ENCODE measurements at places on chromosomes 5 and 9.

GRCh38 chr5:172773481-172774469 is 2.8 kb upstream of the DUSP1 start:
- peaks cover 69% of the 10 kb centered on the region for H3K4me1 ChIP-seq
- H3K27ac ChIP-seq = peak overlapping the region; percentile 57
- peaks cover 4% of the 10 kb centered on the region for H3K36me3 ChIP-seq
- no peaks in the 10 kb centered on the region for H3K27me3 ChIP-seq
- no peak for DNase-seq

DNA sequence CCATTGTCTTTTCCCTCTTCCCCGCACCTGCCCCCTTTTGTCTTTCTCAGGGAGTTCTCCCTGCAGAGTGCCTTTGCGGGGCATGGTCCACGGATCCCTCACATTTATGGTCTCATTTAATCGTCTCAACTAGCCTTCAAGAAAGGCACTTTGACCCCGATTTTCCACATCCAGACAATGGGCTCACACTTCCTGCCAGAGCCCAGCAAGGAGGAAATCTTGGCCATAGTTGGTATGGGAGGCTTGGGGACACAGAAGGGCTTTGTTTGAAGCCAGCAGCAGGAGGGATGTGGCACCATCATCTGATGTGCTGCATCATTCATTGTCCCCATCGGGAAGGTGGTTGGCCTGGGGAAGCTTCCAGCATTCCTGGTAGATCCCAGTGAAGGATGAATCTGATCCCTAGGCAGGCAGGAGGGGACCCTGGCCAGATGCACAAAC is 24.9 kb downstream of the GSN start:
- peaks cover 9% of the 10 kb centered on the region for H3K4me1 ChIP-seq
- H3K27ac ChIP-seq = no peak overlapping the region
- no peaks in the 10 kb centered on the region for H3K36me3 ChIP-seq
- DNase-seq = no peak

DNA sequence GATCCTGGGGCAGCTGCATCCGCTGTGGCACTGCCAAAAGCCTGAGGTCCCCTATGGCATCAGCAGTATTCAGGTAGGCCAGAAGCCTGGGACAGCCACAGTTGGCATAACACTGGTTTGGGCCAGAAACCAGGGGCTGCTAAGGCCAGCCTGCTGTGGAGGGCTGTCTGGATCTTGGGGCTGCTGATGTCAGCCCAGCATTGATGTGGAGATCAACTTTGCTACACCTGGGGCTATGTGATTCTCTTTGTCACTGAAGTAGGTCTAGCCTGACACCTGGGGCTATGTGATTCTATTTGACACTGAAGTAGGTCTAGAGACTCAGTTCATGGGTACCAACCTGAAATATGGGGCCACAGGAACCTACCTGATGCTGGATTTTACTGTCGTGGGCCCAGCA is 411.5 kb downstream of the RASEF start:
- DNase-seq = no peak
- no peaks in the 10 kb centered on the region for H3K27me3 ChIP-seq
- no peak overlapping the region for H3K4me3 ChIP-seq
- H3K36me3 ChIP-seq = no peaks in the 10 kb centered on the region
- H3K4me1 ChIP-seq = no peaks in the 10 kb centered on the region

GRCh38 chr5:108579236-108579635 is 168.5 kb upstream of the FER start:
- DNase-seq = no peak
- no peaks in the 10 kb centered on the region for H3K4me1 ChIP-seq
- H3K27ac ChIP-seq = no peak overlapping the region
- no peaks in the 10 kb centered on the region for H3K36me3 ChIP-seq
- H3K27me3 ChIP-seq = peaks cover 6% of the 10 kb centered on the region
- no peak overlapping the region for H3K4me3 ChIP-seq

DNA sequence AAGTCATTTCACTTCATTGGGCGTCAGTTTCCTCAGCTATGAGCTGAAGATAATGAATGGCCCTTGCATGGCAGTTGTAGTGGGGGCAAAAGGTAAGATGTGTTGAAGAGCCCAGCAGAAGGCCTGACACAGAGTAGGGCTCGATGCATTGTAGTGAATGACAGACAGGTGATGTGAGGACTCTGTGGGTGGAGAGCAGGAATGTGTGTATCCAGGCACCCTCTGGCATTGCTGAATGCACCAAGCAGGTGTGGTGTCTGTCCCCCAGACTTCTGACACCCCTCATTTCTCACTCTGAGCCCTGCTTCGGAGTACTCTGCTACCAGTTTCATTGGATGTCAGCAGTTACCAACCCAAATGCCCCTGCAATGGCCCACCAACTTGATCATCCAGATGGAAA is 22.4 kb downstream of the LHX2 start:
- H3K27ac ChIP-seq = no peak overlapping the region
- no peak for DNase-seq
- H3K27me3 ChIP-seq = peaks cover 53% of the 10 kb centered on the region
- H3K36me3 ChIP-seq = no peaks in the 10 kb centered on the region

GRCh38 chr5:56112526-56113121 is 117.9 kb upstream of the IL6ST start:
- H3K4me3 ChIP-seq = no peak overlapping the region
- H3K27me3 ChIP-seq = no peaks in the 10 kb centered on the region
- DNase-seq = no peak
- H3K36me3 ChIP-seq = peaks cover 37% of the 10 kb centered on the region
- peaks cover 21% of the 10 kb centered on the region for H3K4me1 ChIP-seq

DNA sequence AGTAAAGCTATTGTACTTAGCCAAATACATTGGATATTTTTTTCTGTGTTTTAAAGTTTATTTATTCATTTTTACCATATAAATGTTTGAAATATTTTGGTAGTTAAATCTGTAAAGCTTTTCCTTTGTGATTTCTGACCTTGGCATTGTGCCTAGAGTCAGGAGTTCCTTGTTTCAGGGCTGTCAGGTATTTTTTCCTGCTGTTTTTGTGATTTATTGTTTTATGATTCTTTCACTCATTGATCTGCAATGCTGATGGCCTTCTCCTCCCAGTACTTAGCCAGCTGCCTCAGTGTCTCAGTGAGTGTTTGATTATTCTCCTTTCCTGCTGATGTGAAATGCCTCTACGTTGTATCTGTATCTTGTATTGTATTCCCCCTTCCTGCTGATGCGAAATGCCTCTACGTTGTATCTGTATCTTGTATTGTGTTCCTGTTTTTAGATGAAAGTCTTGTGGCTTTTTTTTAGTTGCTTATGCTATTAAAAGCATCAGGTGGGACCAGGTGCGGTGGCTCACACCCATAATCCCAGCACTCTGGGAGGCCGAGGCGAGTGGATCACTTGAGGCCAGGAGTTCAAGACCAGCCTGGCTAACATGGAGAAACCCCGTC is 61.0 kb downstream of the EHMT1 start:
- peaks cover 16% of the 10 kb centered on the region for H3K4me1 ChIP-seq
- peaks cover 6% of the 10 kb centered on the region for H3K36me3 ChIP-seq
- no peak overlapping the region for H3K4me3 ChIP-seq
- peak overlapping the region; percentile 0 for H3K27ac ChIP-seq
- DNase-seq = no peak

GRCh38 chr5:42020788-42021530 is 95.9 kb downstream of the FBXO4 start:
- H3K36me3 ChIP-seq = no peaks in the 10 kb centered on the region
- H3K27ac ChIP-seq = no peak overlapping the region
- H3K27me3 ChIP-seq = peaks cover 19% of the 10 kb centered on the region
- DNase-seq = no peak

DNA sequence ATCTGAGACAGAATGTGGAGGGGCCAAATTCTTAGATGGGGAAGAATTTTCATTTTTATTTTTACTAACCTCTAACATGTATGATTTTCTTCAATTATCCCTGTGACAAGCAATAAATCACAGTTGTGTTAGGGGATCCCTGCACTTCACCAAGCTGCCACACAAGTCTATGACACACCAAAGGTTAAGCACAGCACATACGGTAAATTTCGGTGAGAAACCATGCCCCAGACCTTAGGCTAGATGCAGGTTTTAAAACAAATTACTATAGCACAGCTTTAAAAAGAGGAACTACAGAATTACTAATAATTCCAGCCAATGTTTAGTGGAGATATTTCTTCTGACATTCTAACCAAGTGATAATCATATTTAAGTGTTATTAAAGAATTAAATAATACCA is 175.7 kb upstream of the RORB start:
- no peaks in the 10 kb centered on the region for H3K27me3 ChIP-seq
- no peak overlapping the region for H3K27ac ChIP-seq
- H3K36me3 ChIP-seq = no peaks in the 10 kb centered on the region
- no peak for DNase-seq

- peaks cover 2% of the 10 kb centered on the region for H3K27me3 ChIP-seq
- no peak for DNase-seq
- H3K27ac ChIP-seq = no peak overlapping the region
- no peaks in the 10 kb centered on the region for H3K4me1 ChIP-seq
- no peak overlapping the region for H3K4me3 ChIP-seq
These were observed 21.5 kb downstream of the GFRA3 start for GRCh38 chr5:138252944-138253343.

GRCh38 chr5:439636-440035 is 3.3 kb upstream of the EXOC3 start:
- H3K27ac ChIP-seq = no peak overlapping the region
- H3K4me1 ChIP-seq = peaks cover 37% of the 10 kb centered on the region
- no peak for DNase-seq
- H3K36me3 ChIP-seq = no peaks in the 10 kb centered on the region

DNA sequence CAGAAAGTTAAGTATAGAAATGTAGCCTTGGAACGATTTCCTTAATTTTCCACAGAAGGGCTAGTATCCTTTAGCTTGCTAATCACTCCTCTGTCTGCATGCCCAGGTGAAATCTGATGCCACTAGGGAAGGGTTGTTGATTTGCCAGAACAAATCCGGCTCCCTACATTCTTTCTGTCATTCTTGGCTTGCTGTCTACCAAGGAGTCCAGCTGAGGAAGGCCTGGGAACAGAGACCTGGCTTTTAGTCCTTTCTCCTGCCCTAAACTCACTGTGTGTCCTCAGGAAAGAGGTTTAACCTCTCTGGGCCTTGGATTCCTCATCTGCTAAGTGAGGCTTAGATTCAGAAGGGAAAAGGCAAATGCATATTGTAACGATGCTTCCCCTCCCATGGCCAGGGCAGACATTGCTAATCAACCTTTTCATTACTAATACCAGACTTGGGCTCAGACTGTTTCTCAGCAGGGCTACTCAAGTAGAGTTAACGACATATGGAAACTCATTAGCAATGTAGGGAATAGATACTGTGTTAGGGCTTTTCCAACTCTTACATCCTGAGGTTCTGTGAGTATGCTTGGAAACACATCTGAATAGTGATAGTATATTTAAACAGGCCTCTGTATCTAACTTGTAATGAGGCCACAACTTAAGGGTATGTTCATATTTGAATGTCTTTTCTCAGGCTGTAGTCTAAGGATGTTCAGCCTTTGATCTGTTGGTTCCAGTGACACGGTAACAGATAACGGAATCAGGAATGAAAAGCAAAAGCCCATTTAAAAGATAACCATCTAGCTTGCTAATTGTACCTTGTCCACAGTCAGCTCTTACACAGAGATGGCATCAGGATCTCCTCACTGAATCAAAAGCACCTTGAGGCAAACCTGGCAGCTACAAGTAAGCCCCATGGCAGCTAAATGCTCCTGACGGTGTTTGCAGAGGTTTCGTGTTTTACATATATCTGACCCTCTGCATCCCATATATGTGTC is 4.1 kb downstream of the GALNT10 start:
- peaks cover 42% of the 10 kb centered on the region for H3K36me3 ChIP-seq
- no peak overlapping the region for H3K27ac ChIP-seq
- no peak overlapping the region for H3K4me3 ChIP-seq

GRCh38 chr5:1661831-1662558 is 137.6 kb downstream of the MRPL36 start:
- H3K36me3 ChIP-seq = no peaks in the 10 kb centered on the region
- H3K27me3 ChIP-seq = peaks cover 32% of the 10 kb centered on the region
- peaks cover 2% of the 10 kb centered on the region for H3K4me1 ChIP-seq
- no peak for DNase-seq
- H3K27ac ChIP-seq = no peak overlapping the region
- no peak overlapping the region for H3K4me3 ChIP-seq

DNA sequence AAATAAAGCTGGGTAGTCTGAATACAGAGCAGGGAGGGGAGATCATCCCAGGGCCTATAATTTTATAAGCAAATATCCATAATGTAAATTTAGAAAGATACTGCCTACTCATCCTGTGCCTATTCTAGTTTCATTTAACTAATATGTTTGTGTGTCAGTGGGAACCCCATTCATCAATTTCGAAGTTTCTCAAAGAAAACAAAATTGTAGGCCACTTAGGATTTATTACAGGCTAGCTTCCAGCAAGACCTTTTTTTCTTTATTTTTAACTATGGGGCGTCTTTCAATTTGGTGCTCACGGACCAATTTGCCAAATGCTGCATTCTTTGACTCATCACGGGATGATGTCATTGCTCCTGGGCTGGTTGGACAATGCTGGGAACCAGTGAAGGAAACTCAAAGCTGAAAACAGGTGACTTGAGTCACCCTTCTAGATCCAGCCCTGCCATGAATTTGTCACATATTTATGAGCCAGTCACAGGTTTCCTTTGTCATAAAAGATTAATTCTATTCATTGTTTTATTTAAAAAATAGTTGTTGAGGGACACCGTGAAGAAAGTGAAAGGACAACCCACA is 13.4 kb downstream of the PCSK5 start:
- DNase-seq = no peak
- no peak overlapping the region for H3K27ac ChIP-seq
- H3K4me1 ChIP-seq = no peaks in the 10 kb centered on the region
- H3K4me3 ChIP-seq = no peak overlapping the region

DNA sequence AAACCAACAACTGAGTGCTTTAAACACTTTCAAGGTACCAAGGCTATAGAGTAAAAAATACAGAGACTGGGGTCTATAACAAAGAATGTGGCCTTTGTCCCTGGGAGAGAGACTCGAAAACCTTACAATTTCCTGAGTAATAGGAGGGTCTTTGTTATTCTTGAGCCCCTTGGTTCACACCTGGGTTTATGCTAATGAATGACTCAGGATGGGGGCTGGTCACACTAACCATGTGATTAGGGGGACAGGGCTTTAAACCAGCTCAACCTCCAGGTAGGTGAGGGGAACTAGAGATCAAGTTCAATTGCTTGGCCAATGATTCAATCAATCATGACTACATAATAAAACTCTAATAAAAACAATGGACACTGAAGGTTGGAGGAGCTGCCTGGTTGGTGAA is 50.2 kb downstream of the PLPP1 start:
- no peak overlapping the region for H3K27ac ChIP-seq
- DNase-seq = no peak
- H3K4me1 ChIP-seq = peaks cover 15% of the 10 kb centered on the region
- H3K36me3 ChIP-seq = peaks cover 4% of the 10 kb centered on the region
- no peak overlapping the region for H3K4me3 ChIP-seq

GRCh38 chr9:89781838-89782540 is 177.2 kb downstream of the GADD45G start:
- no peaks in the 10 kb centered on the region for H3K4me1 ChIP-seq
- H3K36me3 ChIP-seq = peaks cover 3% of the 10 kb centered on the region
- H3K27ac ChIP-seq = no peak overlapping the region
- DNase-seq = no peak
- no peak overlapping the region for H3K4me3 ChIP-seq

- peaks cover 18% of the 10 kb centered on the region for H3K36me3 ChIP-seq
- H3K27me3 ChIP-seq = peaks cover 8% of the 10 kb centered on the region
- no peak overlapping the region for H3K27ac ChIP-seq
- no peak overlapping the region for H3K4me3 ChIP-seq
- H3K4me1 ChIP-seq = no peaks in the 10 kb centered on the region
- no peak for DNase-seq
These were observed 12.5 kb downstream of the STC2 start for GRCh38 chr5:173315495-173316338.

Measured in activated CD4-positive, alpha-beta T cell treated with anti-CD3 and anti-CD28 coated beads, Interleukin-2, amount 10 ng/mL, durations not matched to agents 7 days and 5 days (primary cell).